ENCODE measurements at places on chromosomes 5 and 9.
A peak's percentile ranks its signal among the peaks of the same experiment; 100 is the strongest.

DNA sequence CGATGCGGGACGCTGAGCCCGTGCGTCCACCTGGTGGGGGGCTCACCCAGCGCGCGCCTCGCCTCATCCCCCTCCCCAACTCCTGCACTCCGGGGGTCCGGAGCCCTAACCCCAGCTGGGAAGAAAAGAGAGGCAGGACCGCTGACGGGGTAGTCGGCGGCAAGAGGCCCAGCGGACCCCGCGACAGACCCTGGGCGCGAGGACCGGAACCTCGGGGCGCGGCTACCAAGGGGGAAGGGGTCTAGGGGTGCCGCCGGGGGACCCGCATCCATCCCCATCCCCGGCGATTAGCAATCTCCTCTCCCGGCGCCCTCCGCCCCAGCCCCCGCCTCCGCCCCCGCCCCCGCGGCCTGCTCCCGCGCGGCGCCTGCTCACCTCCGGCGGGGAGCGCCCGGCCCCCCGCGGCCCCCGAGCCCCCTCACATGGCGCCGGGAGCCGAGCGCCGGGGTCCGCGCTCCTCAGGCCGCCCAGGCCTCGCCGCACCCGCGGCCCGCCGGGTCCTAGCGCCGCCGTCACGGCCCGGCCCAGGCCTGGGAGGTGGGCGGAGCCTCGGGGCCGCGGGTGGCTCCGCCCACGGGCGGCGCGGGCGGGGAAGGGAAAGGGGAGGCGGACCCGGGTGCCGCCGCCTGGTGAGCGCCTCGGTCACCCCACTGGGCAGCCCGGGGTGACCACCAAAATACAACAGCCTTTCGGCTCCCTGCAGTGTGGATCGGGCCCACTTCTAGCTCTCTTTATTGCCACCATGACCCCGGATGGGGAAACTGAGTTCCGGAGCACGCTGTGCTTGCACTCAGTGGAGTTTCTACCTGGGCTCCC lies at the start of gene ST6GALNAC6:
Gene ST6GALNAC6, minus strand, starts transcription at position 476 of the 816 bp plus-strand sequence. CDS start 1,622 bp downstream, outside the sequence.
- DNase-seq: no peak

DNA sequence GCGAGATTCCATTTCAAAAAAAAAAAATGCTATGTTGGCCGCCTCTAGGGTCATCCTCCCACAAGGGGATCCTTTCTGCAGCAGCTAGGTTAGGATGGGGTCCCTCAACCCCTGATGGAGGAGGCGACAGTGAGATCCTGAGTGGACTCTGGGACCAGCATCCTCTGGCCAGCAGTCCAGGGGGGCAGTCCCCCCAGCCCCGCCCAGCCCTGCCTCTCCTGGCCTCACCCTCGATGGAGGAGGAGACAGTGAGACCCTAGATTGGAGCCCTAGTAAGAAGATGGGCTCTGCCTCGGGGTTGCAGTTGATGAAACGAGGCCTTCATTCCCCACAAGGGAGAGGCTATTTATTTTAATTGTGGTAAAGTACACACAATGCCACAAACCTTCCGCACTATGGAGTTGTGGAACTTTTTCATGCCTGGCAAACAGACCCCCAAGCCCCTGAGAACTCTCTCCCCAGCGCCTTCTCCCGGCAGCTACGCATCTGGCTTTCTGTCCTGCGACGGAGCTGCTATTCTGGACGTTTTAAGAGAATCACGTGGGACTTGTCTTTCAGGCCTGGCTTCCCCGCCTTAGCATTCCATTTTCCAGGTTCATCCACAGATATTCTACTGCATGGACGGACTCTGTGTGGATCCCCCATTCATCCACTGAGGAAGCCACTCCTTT lies 15.8 kb downstream of the VAV2 start:
- no peak for DNase-seq

GRCh38 chr5:23627976-23628375 lies 120.6 kb downstream of the PRDM9 start:
- DNase-seq: no peak

DNA sequence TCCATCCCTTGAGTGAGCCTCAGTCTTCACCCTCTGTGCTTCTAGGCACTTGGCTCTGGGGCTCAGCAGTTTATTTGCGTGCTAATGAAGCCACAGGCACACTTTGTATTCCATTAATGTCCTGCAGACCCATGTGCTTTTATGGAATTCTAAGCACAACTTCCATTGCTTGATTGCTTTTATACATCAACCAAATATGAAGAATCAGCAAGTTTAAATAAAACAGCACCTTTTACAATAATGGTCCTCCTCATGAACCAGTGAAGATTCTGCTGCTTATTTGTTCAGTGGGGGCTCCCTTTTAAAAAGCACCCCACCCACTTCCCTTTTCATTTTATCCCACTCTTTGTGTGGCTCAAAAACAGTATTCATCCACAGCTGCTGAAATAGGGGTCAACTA lies 60.2 kb downstream of the DCP2 start:
- DNase-seq: no peak

DNA sequence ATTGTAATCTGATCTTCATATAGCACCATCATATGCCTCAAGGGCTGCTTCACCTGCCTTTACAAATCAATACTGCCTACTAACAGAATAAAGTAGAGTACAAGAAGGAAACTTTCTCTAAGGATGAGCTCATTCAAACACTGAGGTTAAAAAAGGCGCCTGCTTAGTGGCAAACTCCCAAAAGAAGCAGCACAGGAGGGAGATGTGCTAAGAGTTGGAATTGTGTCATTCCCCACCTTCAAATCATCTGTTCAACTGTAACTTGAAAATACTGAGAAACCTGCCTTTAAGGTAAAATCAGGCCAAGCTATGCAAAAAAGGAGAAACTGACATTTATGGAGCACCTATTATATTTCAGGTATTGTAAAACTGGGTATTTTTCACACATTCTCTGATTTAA lies 560.6 kb downstream of the PTPRD start:
- peak; percentile 14 for DNase-seq

DNA sequence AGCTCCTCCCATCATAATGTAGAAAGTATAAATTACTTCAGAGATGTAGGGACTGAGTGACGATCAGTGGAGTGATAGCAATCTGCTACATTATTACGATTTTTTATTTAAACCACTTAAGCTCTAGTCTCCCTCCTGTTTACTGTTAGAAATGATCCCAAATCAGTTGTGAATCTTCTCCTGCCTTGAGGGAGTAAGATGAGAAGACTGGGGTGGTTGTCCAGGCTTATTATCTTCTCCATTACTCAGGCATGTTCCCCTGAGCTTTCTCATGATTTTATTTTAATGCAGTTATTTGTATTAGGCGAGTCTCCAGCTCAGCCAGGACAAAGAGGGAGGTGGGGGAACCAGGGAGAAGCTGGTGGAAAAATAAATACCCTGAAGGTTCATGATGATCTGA lies 48.2 kb upstream of the CTNNA1 start:
- DNase-seq: no peak
